ENCODE measurements at places on chromosomes 4 and X. TPM values are rescaled to one million over a fixed set of nuclear protein-coding genes. Genes with fewer than 3 reads are reported as not detected.

Gene DRD5
- 1.4 TPM for total RNA-seq

Gene SUPT20HL1
- total RNA-seq = not detected

Gene RHOH
- total RNA-seq = 1.8 TPM

Gene PF4V1
- not detected for total RNA-seq

Gene CT45A1
- not detected for total RNA-seq

Gene CCSER1
- 85.6 TPM for total RNA-seq

Gene GNRHR
- 0.22 TPM for total RNA-seq

Gene STPG2
- total RNA-seq = 1.2 TPM

Gene HTN1
- total RNA-seq = not detected

Gene C4orf36
- total RNA-seq = 3.7 TPM

Gene KCNIP4
- 16.3 TPM for total RNA-seq

Gene SPANXA1
- total RNA-seq = not detected

Gene MGST2
- 14.2 TPM for total RNA-seq

Gene AASDH
- total RNA-seq = 35.7 TPM

Gene CD40LG
- not detected for total RNA-seq

Gene PASD1
- not detected for total RNA-seq

Gene MAGEA10
- not detected for total RNA-seq

Gene EPHA5
- 34.1 TPM for total RNA-seq

Gene BEND2
- total RNA-seq = 0.27 TPM

Gene PGRMC1
- 162 TPM for total RNA-seq

Gene FGFR3
- total RNA-seq = 30.0 TPM

Gene TRIM2
- total RNA-seq = 192 TPM

Gene NDST4
- 2.6 TPM for total RNA-seq

Gene P2RY4
- 0.82 TPM for total RNA-seq

Gene SMPX
- total RNA-seq = 41.5 TPM

Gene SYTL4
- total RNA-seq = 32.8 TPM

Gene INTU
- total RNA-seq = 48.4 TPM

Gene KDR
- 211 TPM for total RNA-seq

Gene CORIN
- 1.7 TPM for total RNA-seq

Gene GUCY1B1
- 33.1 TPM for total RNA-seq

Gene TSR2
- total RNA-seq = 24.8 TPM

Gene SLC9A6
- 36.3 TPM for total RNA-seq

Gene RXFP1
- total RNA-seq = 0.71 TPM

Gene CLDN22
- total RNA-seq = not detected

Gene SPANXN4
- not detected for total RNA-seq

Gene NRK
- total RNA-seq = 40.8 TPM

Gene PGK1
- total RNA-seq = 216 TPM

Gene AWAT2
- not detected for total RNA-seq

Gene DDX53
- total RNA-seq = not detected

Gene TRPC5OS
- total RNA-seq = 0.22 TPM

Gene ZCCHC18
- 8.0 TPM for total RNA-seq

Gene NLRP2B
- total RNA-seq = not detected

Gene GATA1
- 0.44 TPM for total RNA-seq

Gene SPACA5B
- not detected for total RNA-seq

Gene GLRA2
- total RNA-seq = 13.6 TPM

Gene CT45A10
- not detected for total RNA-seq

Gene CT83
- not detected for total RNA-seq

Gene EGF
- 20.8 TPM for total RNA-seq

Gene XAGE2
- not detected for total RNA-seq

Gene CENPI
- total RNA-seq = 8.2 TPM

Gene BRS3
- total RNA-seq = not detected

Gene MAGEE1
- total RNA-seq = 9.6 TPM

Gene FAM114A1
- total RNA-seq = 126 TPM

Gene SRPK3
- 6.9 TPM for total RNA-seq

Gene CFP
- 5.2 TPM for total RNA-seq

Gene CFAP299
- total RNA-seq = 4.3 TPM

Gene HPGD
- total RNA-seq = 11.9 TPM

Gene FGF5
- total RNA-seq = 0.16 TPM

Data from camera-type eye (tissue), 1 donor.